ENCODE measurements at places on chromosomes 7 and 10. TPM values are rescaled to one million over a fixed set of nuclear protein-coding genes. Genes with fewer than 3 reads are reported as not detected.

SYPL1 gene
- 72.2 TPM for total RNA-seq

STEAP1 gene
- total RNA-seq: 83.4 TPM

MOGAT3 gene
- total RNA-seq: not detected

EFCAB10 gene
- not detected for total RNA-seq

ANKRD30A gene
- total RNA-seq: not detected

PRRT4 gene
- total RNA-seq: 0.27 TPM

LRRN3 gene
- 2.7 TPM for total RNA-seq

SYNPO2L gene
- not detected for total RNA-seq

ERVW-1 gene
- not detected for total RNA-seq

FXYD4 gene
- total RNA-seq: not detected

ACSM6 gene
- not detected for total RNA-seq

DLG5 gene
- 42.7 TPM for total RNA-seq

SUGCT gene
- 1.9 TPM for total RNA-seq

SKIDA1 gene
- 0.90 TPM for total RNA-seq
